ENCODE measurements at places on chromosomes 2 and 18.
A peak's percentile ranks its signal among the peaks of the same experiment; 100 is the strongest.

- DNase-seq = no peak
Measured at GRCh38 chr18:407626-408224, 92.8 kb downstream of the COLEC12 start.

DNA sequence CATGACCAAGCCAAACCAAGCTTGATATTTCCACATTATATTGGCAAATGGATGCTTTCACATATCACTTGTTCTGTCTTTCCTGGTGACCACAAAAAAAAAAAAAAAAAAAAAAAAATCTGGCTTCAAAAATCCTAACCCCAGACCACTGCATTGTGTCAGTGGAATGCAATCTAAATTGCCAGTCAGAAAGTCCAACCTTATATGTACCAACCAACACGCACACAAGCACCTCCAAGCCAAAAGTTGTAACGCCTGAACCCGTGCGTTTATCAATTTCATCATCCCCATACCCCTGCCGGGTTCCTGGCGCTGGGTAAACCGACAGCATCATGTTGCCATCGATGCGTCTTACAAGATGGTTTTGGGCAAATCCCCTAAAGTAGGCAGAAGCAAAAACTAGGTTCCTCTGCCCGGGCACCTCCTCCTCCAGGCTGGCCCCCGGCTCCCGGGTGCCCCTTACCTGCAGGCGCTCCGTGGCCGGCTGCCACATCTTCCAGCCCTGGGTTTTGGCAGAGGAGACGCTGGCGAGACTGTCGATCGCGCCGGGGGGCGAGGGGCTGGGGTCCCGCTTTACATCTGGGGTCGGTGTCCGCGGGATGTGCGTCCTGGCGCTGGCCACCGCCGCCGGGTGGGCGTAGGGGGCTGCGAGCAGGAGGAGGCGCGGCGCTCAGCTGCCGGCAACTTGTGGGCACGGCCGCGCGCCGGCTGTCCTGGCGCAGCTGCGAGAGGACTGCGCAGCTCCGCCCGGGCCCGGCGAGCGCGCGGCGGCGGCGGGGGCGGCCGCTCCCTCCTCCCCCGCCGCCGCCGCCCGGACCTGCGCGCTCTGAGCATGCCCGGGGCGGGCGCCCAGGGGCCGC, at the start of gene PID1:
TSS of gene PID1 (minus strand) at position 737 of the 860 bp plus-strand sequence. CDS start at position 493, 244 bp downstream.
- peak; percentile 9 for DNase-seq

DNA sequence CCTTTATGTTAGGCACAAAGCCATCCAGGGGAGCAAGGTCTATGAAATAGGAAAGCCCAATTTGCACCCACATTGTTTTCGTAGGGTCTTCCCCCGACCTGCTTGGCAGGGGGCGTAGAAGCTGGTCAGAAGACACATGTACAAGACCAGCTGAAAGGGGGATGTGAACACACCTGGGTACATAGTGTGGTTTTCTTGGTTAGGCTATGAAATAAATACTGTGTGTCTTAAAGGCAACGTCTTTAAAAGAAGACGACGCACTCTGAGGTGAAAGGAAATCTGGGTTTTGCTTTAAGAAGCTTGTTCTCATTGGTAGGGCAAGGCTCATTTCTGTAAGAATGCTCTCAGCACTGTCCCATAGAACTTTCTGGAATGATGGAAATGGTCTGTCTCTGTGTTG, 60.0 kb upstream of the KLF7 start:
- DNase-seq = no peak

GRCh38 chr2:1283871-1284270, 129.4 kb upstream of the TPO start:
- no peak for DNase-seq

- no peak for DNase-seq
Measured at GRCh38 chr2:183963609-183964008, 634.7 kb upstream of the ZNF804A start.

GRCh38 chr18:14781671-14782070, 33.7 kb downstream of the ANKRD30B start:
- no peak for DNase-seq

DNA sequence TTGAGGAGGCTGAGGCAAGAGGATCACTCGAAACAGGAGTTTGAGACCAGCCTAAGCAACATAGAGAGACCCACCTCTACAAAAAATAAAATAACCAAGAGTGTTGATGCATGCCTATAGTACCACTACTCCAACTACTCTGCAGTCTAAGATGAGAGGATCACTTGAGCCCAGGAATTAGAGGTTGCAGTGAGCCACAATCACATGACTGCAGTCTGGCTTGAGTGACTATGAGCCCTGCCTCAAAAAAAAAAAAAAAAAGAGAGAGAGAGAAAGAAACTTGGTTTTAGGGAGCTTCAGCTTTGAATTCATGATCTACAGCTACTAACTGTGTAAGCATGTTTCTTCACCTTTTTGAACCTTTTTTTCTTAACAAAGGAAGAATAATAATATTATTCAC, 119.9 kb downstream of the HNMT start:
- no peak for DNase-seq

DNA sequence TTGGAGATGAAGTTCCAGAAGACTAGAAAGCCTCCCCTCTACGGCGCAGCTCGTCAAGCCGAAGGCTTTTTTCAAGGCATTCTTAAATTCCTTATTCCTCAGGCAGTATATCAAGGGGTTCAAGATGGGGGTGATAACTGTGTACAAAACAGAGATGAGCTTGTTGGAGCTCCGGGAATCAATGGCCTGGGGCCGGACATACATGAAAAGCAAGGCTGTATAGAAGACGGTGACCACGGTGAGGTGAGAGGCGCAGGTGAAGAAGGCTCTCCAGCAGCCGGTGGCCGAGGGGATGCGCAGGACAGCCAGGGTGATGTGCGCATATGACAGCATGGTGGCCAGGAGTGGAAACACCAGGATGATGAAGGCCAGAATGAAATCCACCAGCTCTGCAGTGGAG, 8.2 kb downstream of the OR6B3 start:
- DNase-seq = no peak

GRCh38 chr2:33619028-33619427, 19.9 kb upstream of the FAM98A start:
- no peak for DNase-seq

DNA sequence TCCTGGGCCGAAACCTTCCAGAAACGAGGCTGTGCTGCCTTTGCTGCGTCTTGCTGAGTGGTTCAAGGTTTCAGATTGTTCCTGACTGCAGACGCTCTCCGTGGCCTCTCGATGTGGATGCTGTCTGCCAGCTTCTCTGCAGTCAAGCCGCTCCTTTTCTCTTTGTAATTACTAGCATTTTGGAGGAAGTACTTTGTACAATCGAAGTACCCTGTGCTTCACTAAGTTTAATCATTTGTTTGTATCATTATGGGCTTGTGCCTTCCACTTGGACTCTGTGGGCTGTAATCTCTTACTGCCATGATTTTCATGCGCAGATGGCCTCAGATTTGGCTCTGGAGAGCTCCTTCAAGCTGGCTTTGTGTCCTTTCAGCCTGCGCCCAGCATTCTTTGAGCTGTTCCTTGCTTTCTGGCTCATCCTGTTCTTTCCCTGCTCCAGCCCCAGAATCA, 49.3 kb downstream of the TRAF3IP1 start:
- DNase-seq = no peak
